ENCODE measurements at places on chromosomes 3 and 15.

DNA sequence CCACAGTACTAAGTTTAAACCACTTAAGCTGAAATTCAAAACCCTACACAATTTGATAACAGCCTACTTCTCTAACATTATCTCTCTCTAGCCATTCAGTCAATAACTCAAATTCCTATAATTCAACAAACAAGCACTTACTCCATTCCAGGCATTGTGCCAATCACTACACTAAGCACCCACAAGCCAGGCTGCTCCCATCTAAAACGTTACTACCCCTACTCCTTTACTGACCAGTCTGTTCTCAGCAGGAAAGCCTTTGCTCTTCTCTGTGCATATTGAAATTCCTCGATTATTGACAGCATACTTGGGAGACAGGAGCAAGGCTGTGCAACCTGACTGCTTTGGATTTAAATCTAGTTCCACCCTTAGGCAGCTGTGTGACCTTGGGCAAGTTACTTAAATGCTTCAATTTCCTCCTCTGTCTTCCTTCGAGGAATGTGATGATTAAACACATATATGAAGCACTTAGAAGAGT is 177.2 kb upstream of the THBS1 start:
- peak; percentile 73 for DNase-seq

GRCh38 chr15:68256675-68257450 is 20.7 kb upstream of the FEM1B start:
- DNase-seq, result peak; percentile 81

DNA sequence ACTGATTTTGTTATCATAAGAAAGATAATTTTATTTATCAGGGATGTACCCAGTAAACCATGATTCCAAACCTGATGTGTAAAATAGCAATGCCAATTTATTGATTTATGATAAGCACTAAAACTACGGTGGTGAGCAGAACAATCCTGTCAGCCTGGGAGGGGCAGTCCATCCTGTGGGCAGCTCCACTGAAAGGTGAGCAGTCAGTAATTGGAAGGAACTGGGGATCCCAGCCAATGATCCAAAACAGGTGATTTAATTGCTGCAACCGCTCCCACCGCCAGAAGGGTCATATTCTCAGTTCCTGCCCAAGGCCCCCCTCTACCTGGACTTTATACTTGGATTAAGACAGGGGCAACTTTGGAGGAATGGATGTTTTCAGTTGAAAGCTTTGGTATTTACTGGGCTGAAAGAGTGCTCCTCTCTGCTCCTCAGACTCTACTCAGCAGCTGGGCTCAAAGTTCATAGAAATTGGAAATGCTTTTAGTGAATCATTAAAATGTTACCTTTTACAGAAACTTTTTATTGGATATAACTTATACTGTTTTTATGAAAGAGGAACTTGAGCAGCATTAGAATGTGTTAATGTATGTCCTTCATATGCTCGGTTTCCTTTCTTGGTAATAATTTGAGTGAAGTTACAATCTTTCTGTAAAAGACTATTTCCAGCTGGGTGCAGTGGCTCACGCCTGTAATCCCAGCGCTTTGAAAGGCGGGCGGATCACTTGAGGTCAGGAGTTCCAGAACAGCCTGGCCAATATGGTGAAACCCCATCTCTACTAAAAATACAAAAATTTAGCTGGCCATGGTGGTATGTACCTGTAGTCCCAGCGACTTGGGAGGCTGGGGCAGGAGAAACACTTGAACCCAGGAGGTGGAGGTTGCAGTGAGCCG is 198.6 kb upstream of the IL12A start:
- DNase-seq, result no peak

DNA sequence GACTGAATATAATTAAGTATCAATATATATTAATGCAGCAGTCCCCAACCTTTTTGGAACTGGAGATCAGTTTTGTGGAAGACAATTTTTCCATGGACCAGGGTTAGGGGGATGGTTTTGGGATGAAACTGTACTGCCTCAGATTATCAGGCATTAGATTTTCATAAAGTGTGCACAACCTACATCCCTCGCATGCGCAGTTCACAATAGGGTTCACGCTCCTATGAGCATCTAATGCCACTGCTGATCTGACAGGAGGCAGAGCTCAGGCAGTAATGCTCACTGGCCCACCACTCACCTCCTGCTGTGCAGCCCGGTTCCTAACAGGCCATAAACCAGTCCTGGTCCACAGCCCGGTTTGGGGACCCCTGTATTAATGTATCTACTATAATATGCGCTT is 95.6 kb downstream of the ULK4 start:
- DNase-seq, result no peak

- DNase-seq, result no peak
Measured at GRCh38 chr3:15451216-15452113, 24.1 kb downstream of the EAF1 start.

GRCh38 chr15:88878720-88879184 is 16.6 kb downstream of the HAPLN3 start:
- DNase-seq, result peak; percentile 56

GRCh38 chr15:71043373-71043772 is 71.9 kb upstream of the THSD4 start:
- DNase-seq, result peak; percentile 65

DNA sequence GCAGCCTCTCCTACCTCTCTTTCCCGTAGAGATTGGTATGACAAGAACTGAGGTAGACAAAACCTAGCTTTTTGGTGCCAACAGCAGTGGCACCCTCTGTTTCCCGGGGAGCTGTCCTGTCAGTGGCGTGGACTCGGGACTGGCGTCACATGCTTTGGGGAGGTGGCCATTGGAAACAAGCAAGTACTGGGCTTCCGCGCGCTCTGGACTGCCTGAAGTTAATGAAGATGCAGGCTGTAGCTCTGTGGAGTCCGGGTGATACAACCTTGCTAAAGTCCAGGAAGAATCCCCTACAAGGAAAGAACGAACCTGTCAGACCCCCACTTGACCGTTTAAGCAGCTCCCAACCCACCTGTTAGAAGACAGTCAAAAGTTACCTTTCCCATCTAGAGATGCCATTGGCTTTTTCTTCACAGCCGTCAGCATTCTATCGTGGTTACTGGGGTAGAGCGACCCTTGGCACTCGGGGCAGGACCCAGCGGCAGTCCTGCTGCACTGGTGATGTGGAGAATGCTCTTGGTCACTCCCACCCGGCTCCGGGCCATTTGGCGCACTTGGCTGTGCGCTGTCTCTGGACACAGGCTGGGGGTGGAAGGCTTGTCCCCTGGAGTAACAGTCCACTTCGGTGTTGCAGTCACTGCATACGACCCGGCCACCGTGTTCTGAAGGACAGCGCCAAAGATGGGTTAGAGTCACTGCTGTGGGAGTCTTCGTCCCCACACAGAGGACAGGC is 120.5 kb downstream of the LRIG1 start:
- DNase-seq, result no peak

- DNase-seq, result peak; percentile 36
Measured at GRCh38 chr3:34015204-34016142, 217.0 kb downstream of the PDCD6IP start.

GRCh38 chr3:99012051-99012450 is 110.6 kb upstream of the DCBLD2 start:
- peak; percentile 14 for DNase-seq

DNA sequence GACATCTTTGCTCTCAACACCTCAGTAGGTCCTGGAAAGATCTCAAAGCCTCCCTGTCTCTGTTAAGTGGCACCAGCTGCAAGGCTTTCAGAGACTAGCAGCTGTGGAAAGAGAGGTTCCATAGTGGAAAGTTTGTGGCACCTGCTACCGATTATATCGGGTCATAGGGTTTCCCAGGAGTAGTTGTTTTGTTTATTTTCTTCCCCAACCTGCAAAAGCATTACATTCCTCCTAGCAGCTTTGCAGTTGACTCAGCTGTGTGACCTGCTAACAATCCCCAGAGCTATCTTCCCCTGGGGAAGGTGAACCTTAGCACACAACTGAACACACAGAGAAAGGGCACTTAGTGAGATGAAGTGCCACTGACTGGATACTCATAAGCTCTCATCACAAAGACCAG is 598.9 kb upstream of the GRM7 start:
- DNase-seq, result no peak

- no peak for DNase-seq
Measured at GRCh38 chr3:141431411-141432378, 55.1 kb upstream of the RASA2 start.

- peak; percentile 85 for DNase-seq
Measured at GRCh38 chr3:112814266-112814665, 32.4 kb downstream of the CD200R1L start.

DNA sequence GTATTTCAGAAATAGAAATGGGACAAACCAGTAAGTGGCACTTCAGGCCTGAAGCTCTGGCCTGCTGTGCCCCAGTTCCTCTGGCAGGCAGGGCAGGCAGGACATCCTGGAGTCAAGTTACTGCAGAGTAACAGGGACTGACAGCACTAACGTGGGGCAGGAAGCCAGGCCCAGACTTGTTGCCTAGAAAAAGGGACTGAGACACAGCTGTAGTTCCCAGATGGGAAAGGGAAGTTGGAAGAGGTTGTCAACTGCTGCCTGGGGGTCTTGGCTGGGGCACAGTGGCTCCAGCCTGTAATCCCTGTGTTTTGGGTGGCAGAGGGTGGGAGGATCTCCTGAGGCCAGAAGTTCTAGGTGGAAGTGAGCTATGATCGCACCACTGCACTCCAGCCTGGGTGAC is 171.9 kb downstream of the FMN1 start:
- DNase-seq, result peak; percentile 57

DNA sequence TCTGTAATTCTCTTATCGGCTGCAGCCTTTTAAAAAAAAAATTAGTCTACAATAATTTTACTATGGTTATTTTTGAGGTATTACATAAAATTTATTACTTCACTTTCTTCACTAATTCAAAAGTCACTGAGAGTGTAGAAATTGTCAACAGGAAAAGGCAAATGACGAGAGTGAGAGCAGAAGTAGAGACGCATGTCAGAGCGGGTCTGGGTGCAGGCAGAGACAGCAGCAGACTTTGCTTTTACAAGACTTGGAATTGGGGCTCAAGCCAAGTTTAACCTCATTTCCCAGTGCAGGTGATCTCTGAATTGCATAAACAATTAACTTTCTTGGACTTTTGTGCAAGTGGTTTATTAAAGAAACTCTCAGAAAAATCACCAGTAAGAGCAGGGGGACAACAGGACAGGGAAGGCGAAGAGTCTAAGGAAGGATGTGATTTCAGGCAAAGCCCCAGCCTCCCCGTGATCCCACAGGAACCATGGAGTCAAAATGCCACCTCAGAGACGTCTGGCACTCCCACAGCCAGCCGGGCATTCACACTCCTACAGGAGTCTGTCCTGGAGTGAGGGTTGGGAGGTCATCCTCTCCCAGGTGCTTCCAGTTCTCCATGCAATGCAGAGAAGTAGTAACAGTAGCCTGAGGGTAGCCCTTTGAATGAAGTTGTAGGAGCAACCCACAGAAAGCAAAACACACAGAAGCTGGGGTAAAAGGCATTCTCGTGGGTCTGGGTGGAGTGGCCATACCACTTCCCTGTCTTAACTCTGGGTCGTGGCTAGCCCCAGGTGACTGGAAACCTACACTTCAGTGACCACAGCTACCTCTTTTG is 274.0 kb upstream of the TGFBR2 start:
- no peak for DNase-seq

GRCh38 chr3:12948371-12948770 is 107.0 kb upstream of the RPL32 start:
- DNase-seq, result peak; percentile 79

DNA sequence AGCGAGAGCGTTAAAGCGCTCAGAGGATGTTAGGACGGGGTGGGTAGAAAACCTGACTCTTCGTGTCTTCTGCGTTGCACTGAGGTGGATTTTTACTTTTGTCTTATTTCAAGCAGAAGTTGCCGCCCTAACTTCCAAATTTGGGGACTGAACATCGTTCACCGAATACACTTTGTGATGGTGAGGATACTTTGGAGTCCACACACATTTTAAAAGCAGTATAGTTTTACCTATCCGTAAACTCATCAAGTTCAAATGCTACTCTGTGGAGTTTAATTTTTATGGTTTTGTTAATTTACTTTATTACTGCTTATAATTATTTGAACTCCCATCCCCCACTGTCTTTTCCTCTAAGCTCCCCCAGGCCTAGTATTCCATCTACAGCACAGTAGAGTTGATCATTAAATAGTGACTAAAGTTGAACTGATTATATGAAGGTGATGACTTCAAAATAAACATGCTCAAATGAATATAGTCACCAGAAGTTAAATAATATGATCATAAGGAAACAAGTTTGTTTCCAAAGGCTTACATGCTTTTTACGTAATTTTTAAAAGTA is 617 bp upstream of the EOGT start:
- DNase-seq, result no peak

DNA sequence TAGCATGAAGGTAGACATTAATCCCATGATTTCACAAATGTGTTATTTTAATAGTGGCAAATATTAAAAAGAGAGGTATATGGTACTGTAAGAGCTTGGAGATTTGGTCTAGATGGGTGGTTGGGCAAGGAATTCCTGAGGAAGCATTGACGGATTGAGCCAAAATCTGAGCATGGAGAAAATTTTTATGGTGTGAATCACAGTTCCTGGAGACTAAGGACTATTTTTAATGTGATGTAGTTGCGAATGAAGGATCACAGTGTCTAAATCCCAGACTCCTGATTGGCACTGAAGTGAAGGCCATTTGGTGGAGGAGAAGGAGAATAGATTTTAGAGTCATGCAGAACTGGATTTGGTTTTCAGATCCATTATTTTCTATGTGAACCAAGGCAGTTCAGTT is 188.7 kb upstream of the FEZF2 start:
- DNase-seq, result peak; percentile 89

- DNase-seq, result no peak
Measured at GRCh38 chr3:174540116-174540908, 318.8 kb upstream of the NAALADL2 start.

DNA sequence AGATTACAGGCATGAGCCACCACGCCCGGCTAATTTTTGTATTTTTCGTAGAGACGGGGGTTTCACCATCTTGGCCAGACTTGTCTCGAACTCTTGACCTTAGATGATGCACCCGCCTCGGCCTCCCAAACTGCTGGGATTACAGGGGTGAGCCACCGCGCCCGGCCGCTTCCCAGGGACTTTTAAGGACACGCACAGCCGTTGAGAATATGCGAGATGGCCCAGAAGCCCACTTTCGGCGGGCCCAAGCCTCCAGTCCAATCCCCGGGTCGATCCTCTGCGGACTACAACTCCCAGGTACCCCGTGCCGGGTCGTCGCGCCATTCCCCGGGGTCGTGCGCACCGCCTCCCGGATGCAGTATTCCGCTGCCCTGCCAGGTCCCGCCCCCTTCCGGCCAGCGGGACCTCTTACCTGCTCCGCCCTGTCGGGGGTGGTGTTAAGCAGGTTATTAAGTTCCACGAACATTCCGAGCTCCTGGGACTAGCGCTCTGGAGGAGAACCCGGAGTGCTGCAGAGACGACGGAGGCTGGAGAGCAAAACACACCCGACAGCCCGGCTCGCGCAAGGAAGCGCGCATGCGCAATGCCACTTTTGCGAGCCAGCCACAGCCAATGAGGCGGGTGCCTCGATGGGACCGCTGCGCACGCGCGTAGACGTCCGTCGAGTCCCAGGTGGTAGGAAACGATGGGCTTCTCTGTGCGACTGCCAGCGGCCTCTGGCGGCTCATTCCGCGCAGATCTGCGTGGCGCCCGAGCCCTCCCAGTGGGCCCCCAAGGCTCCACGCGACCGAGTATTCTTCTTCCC is at the start of gene ELP6:
TSS of gene ELP6 (minus strand) at position 588 of the 805 bp plus-strand sequence. CDS start at position 466, 122 bp downstream.
- DNase-seq, result peak; percentile 97
